Vagina (tissue), 2 donors: ENCODE measurements at places on chromosomes 12 and 14. TPM values are rescaled to one million over a fixed set of nuclear protein-coding genes. Genes with fewer than 3 reads are reported as not detected.

RPS6KL1 gene
- total RNA-seq, result 2.0 TPM

CPM gene
- total RNA-seq, result 35.4 TPM

DNA sequence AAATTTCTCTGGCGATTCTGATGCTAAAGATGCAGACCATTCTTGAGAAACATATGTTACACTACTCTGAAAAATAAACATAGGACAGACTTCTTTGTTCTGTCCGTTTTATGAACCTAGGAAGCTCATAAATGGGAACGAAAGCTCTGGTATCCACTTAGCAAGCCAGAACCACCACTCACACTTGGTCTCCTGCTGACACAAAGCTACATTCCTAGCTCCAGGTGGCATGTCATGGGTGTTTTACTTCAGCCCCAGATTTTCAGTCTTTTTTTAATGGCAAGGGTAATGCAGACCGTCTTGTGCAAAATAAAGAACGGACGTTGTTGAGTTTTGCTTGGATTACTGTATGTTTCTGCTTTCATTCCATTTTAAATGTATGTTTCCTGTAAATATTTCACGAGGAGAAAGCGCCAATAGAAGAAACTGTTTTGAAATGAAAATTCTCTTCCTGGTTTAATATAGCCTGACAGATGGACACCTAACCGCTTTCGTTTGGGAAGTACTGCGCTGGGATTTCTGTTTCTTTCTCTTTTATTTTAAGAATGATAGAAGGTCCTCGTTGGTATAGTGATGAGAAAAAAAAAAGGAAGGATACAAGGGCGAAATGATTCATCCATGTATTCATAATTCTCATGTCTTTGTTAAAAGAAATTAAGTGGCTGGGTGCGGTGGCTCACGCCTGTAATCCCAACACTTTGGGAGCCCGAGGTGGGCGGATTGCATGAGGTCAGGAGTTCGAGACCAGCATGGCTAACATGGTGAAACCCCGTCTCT, 871 bp upstream of the COQ5 start:
- peaks cover 17% of the 10 kb centered on the region for H3K4me1 ChIP-seq
- H3K4me3 ChIP-seq, result peak overlapping the region; percentile 77
- H3K27ac ChIP-seq, result peak overlapping the region; percentile 93
- DNase-seq, result no peak
- H3K36me3 ChIP-seq, result no peaks in the 10 kb centered on the region
- no peaks in the 10 kb centered on the region for H3K27me3 ChIP-seq

DNA sequence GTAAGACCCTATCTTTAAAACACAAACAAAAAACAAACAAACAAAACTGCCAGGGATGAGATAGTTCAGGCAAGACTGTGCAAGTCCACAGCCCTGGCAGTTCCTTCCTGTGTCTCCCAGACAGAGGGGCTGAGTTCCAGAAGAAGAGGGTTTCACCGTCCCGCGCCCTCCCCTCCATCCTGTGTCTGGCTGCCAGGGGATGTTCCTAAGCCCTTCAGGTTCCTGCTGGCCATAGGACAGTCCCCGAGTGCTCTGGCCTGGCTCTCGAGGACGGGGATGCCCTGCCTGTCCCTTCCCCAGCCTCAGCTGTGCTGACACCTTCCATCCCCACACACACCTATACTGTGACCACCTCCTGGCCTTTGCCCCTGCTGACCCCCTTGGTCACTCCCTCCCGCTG, 40.6 kb upstream of the EIF5 start:
- H3K36me3 ChIP-seq, result no peaks in the 10 kb centered on the region
- H3K27me3 ChIP-seq, result no peaks in the 10 kb centered on the region
- no peak overlapping the region for H3K4me3 ChIP-seq
- no peak overlapping the region for H3K27ac ChIP-seq
- no peak for DNase-seq

- peaks cover 34% of the 10 kb centered on the region for H3K4me1 ChIP-seq
- no peak overlapping the region for H3K27ac ChIP-seq
- H3K4me3 ChIP-seq, result no peak overlapping the region
- DNase-seq, result no peak
- no peaks in the 10 kb centered on the region for H3K27me3 ChIP-seq
- no peaks in the 10 kb centered on the region for H3K36me3 ChIP-seq
Observed at GRCh38 chr12:47742253-47742825, 16.3 kb downstream of the RAPGEF3 start.
